ENCODE measurements at places on chromosomes 1 and 21. TPM values are rescaled to one million over a fixed set of nuclear protein-coding genes. Genes with fewer than 3 reads are reported as not detected.

DNA sequence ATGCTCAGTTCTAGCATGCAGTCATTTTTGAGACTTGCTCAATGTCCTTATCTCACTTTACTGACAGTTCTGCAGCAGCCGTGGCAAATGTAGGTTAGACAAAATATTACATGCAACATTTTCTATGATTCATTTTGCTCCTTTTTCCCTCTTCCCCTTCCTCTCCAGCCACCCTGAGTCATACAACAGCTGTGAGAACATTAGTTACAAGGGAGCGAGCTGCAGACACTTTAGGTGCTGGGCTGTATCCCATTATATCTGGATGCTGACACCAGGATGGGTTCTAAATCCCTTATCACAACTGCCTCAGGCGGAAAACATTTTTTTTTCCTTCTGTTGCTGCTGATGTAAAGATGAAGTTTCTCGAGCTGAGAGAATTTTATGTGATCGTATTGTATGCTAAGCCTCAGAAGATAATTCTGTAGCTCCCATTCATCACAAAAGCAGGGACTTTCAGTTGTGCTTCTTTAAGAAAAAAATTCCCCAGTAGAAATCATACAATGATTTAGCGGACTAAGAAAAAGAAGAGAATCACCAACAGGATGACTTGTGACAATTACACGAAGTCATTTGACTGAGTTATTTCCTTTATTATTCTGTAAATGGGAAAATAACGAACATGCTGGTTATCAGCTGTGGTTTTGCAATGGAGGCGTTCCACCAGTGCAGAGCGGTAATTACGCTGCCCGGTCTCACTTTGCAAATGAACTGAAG is 345.0 kb downstream of the DISC1 start:
- DNase-seq = no peak
- H3K36me3 ChIP-seq = peaks cover 7% of the 10 kb centered on the region
- peaks cover 26% of the 10 kb centered on the region for H3K4me1 ChIP-seq
- H3K27ac ChIP-seq = no peak overlapping the region
- H3K27me3 ChIP-seq = no peaks in the 10 kb centered on the region

DNA sequence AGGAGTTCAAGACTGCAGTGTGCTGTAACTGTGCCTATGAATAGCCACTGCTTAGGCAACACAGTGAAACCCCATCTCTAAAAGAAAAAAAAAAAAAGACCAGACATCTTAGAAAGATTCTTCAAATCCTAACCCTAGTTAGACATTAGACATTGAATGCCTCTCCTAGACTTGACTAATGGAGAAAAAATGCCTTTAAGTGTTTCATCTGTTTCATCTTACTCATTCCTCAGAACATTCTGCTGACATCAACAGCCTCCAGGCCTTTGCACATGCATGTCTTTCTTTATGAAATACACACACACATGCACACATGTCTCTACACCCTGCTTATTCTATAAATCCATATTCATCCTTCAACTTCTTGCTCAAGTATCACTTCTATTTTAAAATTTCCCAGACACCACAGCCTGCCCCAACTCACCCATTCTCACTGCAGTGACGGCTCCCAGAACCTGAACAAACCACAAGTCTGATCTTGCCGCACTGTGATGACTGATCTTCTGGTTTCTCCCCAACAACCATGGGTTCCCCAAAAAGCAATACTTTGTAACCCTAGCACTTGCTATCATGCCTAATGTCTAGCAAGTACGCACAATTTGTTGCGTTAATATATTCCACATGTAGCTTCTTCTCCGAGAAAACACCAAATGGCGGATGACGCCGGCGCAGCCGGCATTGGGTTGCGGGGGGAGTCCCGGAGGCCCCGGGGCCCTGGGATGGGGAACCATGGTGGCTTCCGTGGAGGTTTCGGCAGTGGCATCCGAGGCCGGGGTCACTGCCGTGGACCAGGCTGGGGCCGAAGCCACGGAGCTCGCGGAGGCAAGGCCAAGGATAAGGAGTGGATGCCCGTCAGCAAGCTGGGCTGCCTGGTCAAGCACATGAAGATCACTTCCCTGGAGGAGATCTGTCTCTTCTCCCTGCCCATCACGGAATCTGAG is 37.4 kb downstream of the LRRC52 start:
- no peaks in the 10 kb centered on the region for H3K4me1 ChIP-seq
- H3K27ac ChIP-seq = no peak overlapping the region

- H3K4me1 ChIP-seq = peaks cover 11% of the 10 kb centered on the region
Measured at GRCh38 chr1:31152181-31152795, 86.8 kb upstream of the PUM1 start.

DNA sequence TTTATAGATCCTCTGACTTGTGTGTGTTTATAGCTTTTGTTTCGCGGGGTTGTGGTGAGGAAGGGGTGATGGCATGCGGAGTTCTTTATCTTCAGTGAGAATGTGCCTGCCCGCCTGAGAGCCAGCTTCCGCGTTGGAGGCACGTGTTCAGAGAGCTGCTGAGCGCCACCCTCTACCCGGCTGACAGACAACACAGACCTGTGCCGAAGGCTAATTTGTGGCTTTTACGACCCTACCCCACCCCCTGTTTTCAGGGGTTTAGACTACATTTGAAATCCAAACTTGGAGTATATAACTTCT is 14.4 kb upstream of the CD101 start:
- H3K4me1 ChIP-seq = peaks cover 44% of the 10 kb centered on the region
- H3K4me3 ChIP-seq = peak overlapping the region; percentile 53
- peaks cover 8% of the 10 kb centered on the region for H3K36me3 ChIP-seq
- H3K27ac ChIP-seq = peak overlapping the region; percentile 94

- H3K4me1 ChIP-seq = no peaks in the 10 kb centered on the region
- H3K27ac ChIP-seq = no peak overlapping the region
- no peak for DNase-seq
- no peak overlapping the region for H3K4me3 ChIP-seq
- H3K36me3 ChIP-seq = no peaks in the 10 kb centered on the region
Measured at GRCh38 chr1:186768906-186769305, 59.8 kb upstream of the PLA2G4A start.

- H3K4me1 ChIP-seq = peaks cover 29% of the 10 kb centered on the region
- peak overlapping the region; percentile 83 for H3K27ac ChIP-seq
- H3K4me3 ChIP-seq = peak overlapping the region; percentile 25
- H3K27me3 ChIP-seq = no peaks in the 10 kb centered on the region
Measured at GRCh38 chr21:31012133-31013089, 25.9 kb downstream of the KRTAP19-8 start.

The MCOLN3 gene
- 3.5 TPM for total RNA-seq

DNA sequence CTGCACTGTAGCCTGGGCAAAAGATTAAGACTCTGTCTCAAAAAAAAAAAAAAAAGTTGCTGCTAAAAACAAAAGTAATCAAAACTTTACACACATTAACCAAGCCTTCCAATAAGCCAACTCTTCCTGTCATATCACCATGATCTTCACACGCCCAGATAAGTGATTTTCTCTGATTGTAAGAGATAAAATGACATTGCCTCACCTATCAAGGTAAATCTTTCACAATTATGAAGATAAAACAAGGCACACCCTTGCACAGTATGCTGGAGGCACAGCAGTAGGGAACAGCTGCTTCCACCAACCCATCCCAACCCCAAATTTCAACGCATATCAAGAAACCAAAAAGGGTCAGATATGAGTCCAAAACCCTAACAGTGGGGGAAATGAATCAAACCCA is 8.8 kb upstream of the TIAM1 start:
- H3K36me3 ChIP-seq = peaks cover 18% of the 10 kb centered on the region
- H3K4me3 ChIP-seq = peak overlapping the region; percentile 36
- H3K27ac ChIP-seq = peak overlapping the region; percentile 83
- no peak for DNase-seq

DNA sequence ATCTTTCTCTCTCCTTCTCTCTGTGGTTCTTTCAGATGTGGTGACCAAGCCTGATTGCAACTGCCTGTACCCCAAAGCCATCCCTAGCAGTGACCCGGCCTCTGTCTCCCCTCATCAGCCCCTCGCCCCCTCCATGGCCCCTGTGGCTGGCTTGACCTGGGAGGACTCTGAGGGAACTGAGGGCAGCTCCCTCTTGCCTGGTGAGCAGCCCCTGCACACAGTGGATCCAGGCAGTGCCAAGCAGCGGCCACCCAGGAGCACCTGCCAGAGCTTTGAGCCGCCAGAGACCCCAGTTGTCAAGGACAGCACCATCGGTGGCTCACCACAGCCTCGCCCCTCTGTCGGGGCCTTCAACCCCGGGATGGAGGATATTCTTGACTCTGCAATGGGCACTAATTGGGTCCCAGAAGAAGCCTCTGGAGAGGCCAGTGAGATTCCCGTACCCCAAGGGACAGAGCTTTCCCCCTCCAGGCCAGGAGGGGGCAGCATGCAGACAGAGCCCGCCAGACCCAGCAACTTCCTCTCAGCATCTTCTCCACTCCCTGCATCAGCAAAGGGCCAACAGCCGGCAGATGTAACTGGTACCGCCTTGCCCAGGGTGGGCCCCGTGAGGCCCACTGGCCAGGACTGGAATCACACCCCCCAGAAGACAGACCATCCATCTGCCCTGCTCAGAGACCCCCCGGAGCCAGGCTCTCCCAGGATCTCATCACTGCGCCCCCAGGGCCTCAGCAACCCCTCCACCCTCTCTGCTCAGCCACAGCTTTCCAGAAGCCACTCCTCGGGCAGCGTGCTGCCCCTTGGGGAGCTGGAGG is 12.7 kb downstream of the CSF1 start:
- no peaks in the 10 kb centered on the region for H3K27me3 ChIP-seq
- no peak overlapping the region for H3K27ac ChIP-seq
- H3K4me3 ChIP-seq = no peak overlapping the region

Measured in activated CD4-positive, alpha-beta T cell treated with anti-CD3 and anti-CD28 coated beads, Interleukin-2, amount 10 ng/mL, durations not matched to agents 7 days and 5 days (primary cell).